ENCODE measurements at places on chromosomes 3 and 15.

GRCh38 chr15:93036951-93037819 is 51.8 kb downstream of the RGMA start:
- no peak for DNase-seq

- no peak for DNase-seq
Observed at GRCh38 chr15:58748040-58748851, 1.3 kb downstream of the ADAM10 start.

DNA sequence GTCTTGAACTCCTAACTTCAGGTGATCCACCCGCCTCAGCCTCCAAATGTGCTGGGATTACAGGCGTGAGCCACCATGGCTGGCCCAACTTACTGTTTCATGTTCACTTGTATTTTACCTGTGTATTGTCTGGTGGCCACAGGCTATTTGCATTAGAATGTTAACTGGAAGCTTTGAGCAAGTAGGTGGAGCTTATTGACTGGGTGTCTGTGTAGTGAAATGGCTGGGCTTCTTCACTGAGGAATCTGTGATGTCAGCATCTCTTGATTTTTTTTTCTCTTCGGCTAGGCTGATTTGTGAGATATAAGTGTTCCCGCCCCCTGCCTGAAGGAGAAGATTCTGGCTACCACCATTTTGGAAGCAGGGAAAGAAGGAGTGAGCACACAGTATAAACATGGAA is 237.8 kb upstream of the PEX5L start:
- no peak for DNase-seq

DNA sequence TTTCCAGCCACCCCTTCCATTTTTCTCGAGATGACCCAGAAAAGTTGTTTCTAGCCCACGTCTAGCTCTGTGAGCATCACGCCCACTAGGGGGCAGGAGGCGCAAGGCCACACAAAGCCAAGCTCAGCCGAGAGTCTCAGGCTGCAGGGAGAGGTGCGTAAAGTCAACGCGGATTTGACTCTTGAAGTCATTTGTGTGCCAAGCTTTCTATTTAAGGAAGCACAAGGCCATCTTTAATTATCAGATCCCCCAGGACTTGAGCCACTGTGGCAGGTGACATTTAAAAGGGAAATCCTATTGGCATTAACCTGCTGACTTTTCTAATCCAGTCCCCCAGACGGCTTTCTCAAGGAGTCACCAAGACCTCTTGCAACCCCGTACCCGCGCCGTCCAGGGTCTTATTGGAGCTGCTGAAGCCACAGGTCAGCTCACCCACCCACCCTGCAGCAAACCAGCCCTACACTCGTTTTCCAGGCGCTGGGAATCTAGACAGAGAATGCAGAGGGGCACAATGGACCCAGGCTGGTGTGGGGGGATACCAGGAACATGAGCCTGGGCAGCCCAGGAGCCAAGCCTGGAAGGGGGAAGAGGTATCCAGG is 62.1 kb downstream of the CAPN7 start:
- peak; percentile 74 for DNase-seq

DNA sequence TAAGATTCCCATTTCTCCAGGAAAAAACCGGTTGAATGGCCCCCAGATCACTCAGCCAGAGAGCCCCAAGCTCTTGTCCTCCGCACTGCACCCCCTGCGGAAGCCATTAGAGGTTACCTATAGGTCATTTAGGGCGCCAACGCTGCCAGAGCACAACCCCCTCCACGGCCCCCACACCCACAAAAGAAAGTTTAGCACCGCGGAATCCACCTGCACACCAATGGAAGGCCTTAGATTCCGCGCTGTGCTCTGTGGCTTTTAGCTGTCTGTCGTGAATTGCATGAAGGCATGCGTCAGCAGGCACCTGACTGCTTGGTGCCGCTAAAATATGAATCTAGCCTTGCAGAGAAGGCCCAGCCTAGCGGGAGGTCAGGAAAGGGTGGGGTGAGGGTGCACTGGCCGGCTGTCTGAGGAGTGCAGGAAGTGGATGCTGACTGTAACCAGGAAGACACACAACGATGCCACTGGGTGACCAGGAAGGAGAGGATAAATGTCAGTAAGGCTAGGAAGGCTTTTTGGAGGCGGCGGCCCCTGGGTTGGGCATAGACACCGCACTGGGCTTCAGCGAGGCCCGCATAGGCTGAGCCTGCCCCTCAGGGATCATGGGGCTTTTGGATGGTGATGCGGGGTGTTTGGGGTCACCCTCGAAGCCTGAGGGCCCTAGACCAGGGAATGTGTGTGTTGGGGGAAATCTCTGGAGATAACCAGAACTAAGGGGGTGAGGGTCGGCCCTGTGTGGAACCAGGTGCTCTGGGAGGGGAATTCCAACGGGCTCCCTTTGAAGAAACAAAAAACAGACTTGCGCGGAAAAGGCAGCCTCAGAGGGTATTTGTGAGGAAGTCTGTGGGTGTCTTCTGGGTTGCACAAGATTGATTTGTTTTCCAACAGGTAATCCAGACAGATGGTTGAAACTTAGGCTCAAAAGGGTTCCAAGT is 976 bp upstream of the NUP210 start:
- DNase-seq: peak; percentile 58

DNA sequence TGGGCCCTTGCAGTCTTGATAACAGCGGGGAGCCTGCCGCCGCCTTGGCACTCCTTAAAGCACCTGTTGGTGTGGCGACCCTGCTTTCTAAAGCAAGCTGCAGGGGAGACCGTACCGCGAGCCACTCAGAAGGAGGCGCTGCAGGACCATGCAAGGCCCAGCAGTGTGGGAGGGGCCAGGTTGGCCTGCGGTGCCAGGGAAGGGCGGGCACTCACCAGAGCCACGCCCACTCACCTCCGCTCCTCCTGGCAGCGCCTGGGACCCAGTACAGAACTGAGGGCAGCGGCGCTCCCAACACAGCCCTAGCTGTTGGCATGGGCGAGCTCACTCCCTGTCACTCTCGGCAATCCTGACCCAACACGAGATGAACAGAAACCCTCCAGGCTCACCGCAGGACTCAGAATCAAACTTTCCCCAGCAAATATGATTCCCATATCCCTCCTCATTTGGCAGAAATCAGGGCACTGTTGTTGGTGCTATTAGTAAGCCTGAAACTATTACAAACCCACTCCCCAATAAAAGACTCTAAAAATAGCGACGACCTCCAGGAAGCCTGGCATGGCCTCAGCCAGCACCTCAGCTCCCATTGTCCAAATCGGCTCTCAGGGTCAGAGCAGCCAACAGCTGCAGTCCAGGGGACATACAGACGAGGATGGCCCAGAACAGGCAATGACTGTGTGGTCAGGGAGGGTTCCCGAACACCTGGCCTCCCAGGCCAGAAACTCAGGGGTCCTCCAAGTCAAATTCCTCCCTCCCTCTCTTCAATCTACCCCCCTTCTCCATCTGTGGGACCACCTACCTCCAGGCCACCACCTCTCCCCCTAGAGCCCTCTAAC is 77.2 kb downstream of the TBC1D2B start:
- DNase-seq: peak; percentile 63

- DNase-seq: no peak
Observed at GRCh38 chr3:101529816-101530685, 17.0 kb upstream of the SENP7 start.

DNA sequence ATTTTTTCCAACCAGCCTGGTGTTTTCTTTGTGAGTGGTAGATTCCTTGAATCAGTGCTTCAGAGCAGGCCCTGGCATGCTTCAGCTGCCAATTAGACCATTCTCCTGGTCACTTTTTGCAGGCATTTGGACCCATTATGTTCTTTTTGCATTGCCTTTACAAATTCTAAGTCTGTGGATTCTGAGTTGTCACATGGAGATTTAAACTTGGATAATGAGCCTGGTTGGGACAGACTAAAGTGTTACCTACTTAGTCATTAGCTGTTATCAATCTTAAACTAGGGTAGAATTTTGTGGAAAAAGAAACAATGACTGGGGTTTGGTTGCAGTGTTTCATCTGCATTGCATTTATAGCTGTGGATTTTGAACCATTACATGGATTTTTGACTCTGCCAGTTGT is 40.6 kb downstream of the ARHGEF26 start:
- DNase-seq: no peak

GRCh38 chr3:13288732-13289718 is 131.1 kb downstream of the NUP210 start:
- DNase-seq: no peak

- no peak for DNase-seq
Observed at GRCh38 chr15:68354923-68355322, 77.0 kb downstream of the ITGA11 start.

GRCh38 chr3:168325684-168326083 is 230.0 kb upstream of the GOLIM4 start:
- no peak for DNase-seq

DNA sequence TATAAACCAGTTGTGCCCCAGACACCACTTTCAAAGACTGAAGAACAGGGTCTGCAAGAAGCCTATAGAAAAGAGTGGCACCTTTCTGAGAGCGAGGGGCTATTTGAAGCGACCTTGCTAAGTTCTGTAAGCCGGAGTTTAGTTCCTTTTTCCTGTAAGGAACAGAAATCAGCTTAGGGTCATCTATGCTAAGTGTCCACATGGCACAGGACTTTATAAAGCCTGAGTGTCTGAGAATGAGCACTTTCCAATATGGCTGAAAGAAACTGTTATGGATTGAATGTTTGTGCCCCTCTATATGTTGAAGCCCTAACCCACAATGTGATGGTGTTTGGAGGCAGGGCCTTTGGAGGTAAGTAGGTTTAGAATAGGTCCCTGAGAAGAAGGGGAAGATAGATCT is 4.0 kb upstream of the A4GNT start:
- DNase-seq: no peak

DNA sequence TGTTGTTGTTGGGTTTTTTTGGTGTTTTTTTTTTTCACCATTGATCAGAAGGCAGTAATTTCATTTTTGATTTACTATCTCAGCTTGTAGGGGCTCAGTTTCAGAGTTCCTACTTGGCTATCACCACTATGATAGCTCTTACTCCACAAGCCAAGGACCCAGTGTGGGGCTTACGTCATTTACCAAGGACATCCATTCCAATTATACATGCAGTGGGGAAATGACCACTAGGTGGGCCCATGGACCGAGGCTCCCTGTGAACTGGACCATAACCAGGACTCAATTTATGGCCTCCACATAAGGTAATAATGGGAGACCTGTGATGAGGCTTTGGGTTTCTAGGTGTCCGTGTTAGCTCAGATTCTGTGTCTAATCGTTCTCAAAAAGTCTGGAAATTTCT is 67.5 kb upstream of the CACNA1D start:
- DNase-seq: no peak

DNA sequence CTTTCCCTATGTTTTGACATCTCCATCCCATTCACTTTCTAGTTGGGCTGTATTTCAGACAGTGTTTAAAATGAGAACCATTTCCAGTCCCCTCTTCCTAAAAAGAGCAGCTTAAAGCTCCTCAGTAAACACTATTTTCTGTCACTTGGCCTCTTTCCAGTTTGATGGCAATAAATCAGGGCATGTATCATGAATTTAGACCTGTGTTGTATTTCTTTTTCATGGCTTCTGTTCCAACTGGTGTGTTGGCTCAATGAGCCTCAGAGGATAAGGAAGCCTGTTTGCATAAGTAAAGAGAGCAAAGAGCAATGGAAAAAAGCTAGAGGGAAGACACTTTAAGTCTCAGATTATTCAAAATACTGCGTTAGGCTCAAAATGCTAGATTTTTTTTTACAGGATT is 7.2 kb downstream of the CCDC80 start:
- no peak for DNase-seq

DNA sequence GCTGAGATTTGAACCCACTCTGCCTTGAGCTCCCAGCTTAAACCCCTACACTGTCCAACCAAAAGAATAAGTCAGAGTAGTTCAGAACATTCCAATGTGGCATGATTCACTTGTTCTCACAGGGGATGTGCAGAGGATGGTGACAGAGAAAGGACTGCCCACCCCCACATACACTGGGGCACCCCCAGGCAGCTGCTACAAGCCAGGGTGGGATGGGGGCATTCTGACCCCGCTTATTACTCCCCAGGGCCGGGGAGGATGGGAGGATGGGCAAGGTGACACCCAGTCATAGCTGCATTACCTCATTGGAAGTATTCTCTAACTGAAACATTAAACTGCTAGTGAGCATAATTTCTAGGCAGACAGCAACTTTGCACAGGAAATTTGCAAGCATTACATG is 126.0 kb upstream of the PRR20G start:
- no peak for DNase-seq

All from stimulated activated CD8-positive, alpha-beta memory T cell treated with anti-CD3 and anti-CD28 coated beads, Interleukin-12 subunit alpha, Interleukin-12 subunit beta, amount 100 ng/mL, for 1 hour (primary cell).